ENCODE measurements at places on chromosomes 3 and 15. TPM values are rescaled to one million over a fixed set of nuclear protein-coding genes. Genes with fewer than 3 reads are reported as not detected.

- no peak for DNase-seq
These were observed 168.3 kb downstream of the GHSR start for GRCh38 chr3:172279974-172280373.

DNA sequence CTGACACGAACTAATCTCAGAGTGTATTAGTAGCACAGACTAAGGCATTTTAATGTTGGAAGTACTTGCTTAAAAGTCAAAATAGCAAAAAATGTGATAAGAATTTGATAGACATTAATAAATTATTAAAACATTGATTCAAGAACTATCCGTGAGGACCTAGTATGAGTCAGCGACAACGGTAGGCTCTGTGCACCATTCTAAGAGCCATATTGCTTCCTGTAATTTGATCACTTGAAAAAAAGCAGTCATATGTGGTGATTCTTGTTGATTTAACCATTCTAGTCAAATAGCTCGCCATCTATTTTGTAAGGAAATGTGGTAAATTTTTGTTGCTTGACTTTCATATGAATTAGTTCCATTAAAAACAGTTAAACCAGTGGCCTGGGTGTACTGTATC lies 534.9 kb upstream of the ARRDC4 start:
- DNase-seq = no peak

GRCh38 chr15:65738649-65739048 lies 53.4 kb downstream of the DENND4A start:
- no peak for DNase-seq

DNA sequence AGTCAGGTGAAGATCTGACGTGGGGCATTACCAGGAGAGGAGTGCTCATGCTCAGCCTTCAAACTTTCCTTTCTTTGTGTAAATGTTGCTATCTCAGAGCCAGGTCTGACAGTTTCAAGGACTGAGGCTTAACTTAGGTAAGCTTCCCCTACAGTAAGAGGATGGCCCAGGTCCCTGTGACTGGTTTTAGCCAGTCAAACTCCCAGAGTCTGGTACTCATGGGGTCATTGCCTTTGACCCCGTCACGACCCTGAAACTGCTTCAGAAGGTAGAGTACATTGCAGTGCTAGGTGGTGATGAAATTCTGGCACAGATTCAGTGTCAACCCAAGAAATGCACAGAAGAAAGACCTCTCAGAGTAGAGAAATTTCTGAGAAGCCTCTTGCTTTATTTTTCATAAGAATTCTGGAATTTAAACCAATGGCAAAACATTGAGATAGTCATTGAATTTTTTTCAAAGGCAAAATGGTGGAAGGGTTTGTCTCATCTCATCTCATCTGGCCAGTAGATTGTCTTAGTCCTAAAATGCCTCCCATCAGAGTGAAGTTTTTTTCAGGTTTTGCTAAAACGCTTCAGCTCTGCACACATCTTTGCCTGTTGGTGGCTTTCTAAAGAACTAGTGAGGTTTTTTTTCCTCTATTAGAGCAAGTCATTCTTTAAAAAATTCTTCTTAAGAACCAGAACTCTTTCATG lies 23.1 kb downstream of the ZBTB38 start:
- no peak for DNase-seq

DNA sequence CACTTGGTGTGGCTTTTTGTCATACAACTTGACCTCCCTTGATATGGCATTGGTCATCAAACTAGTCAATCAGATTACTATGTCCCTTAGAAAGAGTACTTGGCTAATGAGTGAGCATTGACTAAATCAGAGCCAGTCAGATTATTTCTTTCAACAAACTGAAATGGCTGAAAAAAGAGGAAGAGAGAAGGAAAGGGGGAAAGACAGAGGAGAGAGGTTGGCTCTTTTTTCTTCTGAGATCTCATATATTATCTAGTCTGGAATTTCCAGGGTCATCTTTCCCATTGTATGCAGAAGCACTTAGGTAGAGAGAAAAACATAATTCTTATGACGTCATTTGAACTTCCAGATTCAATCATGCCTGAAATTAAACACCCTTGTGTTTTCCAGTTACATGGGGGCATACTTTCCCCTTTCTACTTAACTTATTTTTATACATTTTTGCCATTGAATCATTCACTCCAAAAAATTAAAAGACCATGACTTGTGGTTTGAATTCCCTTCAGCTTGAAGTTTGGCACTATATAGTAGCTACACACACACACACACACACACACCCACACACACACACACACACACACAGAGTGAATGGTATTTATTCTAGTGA lies 387.8 kb downstream of the LSAMP start:
- no peak for DNase-seq

DNA sequence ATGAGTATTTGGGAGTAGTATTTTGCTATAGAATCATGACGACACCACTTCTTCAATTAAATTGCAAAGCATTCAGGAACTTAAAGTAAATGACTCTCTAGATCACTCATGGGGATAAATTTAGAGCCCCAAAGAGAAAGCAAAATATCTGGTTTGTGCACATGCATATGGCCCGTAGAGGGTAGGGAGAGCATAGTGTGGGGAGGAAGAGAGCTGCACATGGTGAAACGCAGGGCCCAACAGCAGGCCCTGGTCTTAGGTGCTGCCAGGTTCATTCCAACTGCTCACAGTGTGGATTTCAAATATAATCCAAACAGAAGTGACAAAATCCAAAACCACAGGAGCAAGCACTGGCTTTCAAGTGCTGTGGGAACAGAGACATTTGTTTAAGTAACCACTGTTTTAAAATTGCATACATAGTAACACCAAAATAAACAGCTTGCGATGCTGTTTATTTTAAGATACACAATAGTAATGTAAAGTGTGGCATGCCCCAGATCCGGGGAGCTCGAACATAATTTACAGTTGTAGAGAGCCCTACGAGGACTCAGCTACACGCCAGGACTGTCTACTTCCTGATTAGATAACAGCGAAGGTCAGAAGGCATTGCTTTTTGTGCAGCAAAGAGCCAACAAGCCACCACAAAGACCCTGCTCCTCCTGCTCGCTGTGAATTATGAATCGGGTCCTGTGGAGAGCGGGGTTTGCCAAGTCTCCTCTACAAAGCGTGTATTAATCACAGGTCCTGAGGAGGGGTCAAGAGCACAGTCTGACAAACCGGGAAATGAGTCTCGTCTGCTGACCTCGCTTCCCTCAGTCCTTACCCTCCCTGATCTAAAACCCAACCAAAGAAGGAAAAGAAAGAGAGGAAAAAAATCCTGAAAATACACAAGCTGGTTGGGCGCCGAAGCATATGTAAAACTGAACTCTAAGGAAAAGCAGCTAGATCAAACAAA lies 80.6 kb downstream of the MEIS2 start:
- no peak for DNase-seq

The KLHL40 gene
- 0.22 TPM for total RNA-seq

Measured in right cardiac atrium (tissue), 5 donors.